ENCODE measurements at places on chromosomes 11 and 22.
A peak's percentile ranks its signal among the peaks of the same experiment; 100 is the strongest.

DNA sequence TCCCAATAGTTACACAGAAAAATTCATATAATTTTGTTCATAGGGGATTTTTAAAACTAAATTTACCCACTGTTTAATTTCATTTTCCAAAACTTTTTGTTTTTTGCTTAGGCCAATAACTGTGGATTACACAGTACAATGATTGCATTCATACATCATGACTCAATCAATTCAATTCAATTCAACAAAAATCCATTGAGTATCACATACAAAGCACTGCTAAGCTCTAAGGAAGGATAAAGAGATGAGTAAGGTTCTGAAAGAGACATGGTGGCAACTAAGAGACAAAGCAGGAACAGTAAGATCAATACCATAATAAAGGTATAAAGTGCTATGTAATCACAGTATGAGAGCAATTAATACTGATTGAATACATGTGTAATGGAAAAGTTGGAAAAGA is 9.4 kb upstream of the LAYN start:
- no peak for DNase-seq

- peak; percentile 70 for DNase-seq
These were observed 19.6 kb downstream of the MACROD1 start for GRCh38 chr11:64146036-64146955.

GRCh38 chr11:109862835-109863234 is 230.4 kb upstream of the ZC3H12C start:
- no peak for DNase-seq

DNA sequence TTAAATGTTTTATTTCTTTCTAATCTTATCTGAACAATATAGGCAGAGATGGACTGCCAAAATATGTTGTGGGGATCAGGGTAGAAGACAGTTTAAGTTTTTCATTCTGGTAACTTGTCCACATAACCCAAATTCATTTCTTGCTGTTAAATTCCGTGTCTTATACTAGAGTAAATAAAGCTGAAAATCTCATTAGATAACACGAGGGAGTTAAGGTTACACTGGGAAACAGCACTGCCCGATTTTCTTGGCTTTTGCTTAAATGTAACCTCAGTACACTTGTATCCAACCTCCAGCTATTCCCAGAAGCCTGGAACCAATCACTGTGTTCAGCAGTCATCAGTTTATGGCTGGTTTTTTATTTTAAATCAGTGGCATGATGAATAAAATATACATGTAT is 48.2 kb downstream of the MICAL3 start:
- DNase-seq, result no peak

DNA sequence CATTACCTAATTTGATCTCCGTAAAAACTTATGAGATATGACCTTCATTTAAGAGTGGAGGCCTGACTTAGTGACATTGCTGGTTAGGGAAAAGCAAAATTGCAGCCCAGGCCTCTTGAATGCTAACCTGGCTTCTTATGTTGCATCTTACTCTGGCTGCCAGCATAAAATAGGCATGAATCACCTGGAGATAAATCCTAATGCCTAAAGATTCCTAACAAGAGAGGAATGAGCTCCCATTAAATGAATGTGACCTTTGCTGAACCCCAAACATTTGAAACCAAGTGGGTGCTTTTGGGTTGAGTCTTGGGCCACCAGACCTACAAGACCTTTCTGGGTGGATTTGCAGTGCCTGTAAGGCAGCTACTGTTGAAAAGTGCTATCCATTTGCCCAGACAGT is 1145.6 kb upstream of the TENM4 start:
- DNase-seq, result no peak

DNA sequence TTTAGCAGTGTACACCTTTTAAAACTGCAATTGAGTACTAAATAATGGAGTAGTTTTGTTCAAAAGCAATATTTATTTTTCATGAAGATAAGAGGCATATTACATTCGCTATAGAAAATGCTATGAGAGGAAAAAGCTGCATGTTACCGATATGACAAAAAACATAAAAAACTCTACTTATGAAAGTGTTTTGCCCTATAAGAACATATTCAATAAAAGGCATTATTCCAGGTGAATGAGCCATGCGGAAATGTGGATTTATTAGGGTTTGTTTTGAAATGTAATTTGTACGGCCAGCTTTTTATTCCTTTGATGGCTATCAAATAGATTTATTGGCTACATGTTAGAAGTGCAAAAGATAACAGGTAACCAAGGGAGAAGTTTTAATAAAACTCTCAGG is 129.3 kb upstream of the DDI1 start:
- DNase-seq, result no peak

GRCh38 chr22:30332994-30333706 is 6.4 kb upstream of the TBC1D10A start:
- DNase-seq, result no peak

- DNase-seq, result no peak
These were observed 67.4 kb downstream of the ENDOD1 start for GRCh38 chr11:95156916-95157541.

DNA sequence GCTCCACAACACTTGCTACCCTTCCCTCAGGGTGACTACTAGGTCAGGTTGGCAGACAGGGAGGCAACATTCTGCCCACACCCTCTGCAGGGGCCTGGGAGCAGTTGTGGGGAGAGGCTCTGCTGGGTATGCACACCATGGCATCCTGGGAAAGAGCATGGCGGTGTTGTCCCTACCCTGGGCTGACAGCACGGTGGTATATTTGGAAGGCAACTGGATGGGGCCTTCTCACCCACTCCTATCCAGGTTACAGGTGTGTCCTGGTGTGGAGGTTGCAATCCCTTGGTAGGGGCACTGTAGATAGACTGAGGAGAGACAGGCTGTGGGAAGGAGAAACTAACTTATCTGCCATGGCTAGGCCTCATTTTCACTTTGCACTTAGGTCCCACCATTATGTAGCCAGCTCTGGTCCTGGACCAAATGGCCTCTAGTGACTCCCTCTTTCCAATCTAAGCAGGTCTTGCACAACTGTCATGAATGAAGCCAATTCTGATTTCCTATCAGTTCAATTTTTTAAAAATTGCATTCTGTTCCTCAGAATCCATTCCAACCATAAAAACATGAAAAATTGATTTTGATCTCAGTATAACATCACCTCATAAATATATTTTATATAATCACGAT is 54.0 kb upstream of the CD44 start:
- no peak for DNase-seq

DNA sequence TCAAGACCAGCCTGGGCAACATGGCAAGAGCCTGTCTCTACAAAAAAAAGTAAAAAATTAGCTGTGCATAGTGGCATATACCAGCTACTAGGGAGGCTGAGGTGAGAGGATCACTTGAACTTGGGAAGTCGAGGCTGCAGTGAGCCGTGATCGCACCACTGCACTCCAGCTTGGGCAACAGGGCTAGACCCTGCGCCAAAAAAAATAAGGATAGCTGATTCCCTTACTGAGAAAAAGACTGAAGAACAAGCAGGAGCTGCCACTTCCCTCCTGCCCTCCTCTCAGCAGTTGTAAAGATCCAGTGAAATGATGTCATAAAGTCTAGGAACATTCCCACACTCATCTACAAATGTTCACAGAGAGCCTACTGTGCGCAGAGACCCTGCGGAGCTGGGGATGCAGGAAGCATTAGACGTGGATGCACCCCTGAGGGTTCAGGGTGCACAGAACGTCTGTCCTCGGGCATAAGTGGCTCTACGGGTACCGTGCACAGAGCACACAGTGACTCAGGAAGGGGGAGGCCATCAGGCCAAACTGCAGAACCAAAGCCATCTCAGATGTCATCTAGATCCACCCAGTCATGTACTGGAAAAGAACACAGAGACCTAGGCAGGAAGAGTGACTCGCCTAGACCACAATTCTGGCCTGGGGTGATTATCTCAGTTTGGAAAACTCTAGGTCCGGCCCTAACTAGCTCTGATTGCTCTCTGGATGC is 11.7 kb downstream of the SEC14L2 start:
- no peak for DNase-seq

- peak; percentile 82 for DNase-seq
These were observed 563 bp downstream of the BID start for GRCh38 chr22:17773606-17774205.

DNA sequence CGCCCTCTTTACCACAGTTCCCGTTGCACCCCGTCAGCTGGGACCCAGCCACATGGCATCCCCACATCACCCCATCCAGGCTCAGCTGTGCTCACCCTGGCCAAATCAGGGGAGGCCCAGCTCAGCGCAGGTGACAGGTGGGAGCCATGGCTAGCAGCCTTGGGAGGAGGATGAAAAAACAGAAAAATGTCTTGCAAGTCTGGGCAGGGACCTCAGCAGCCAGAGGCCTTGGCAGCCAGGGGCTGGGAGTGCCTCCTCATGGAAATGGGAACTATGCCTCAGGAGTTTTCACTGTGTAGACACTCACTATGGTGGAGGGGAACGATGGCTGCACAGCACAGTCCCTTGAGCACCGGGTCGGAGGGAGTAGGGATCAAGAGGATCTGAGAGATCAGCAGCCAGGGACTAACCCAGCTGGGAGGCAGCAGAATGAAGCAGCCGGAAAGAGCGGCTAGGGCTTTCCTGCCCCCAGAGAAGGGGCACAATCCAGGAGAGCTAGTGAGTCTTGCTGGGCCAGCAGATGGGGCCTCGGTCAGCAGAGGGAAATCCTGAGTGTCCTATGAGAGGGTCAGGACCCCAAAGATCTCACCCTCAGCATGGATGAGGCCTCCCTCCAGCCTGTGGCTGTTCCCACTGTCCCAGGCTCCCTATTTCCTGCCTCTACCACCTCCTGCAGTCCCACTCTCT is 6.2 kb upstream of the FTH1 start:
- DNase-seq, result no peak

DNA sequence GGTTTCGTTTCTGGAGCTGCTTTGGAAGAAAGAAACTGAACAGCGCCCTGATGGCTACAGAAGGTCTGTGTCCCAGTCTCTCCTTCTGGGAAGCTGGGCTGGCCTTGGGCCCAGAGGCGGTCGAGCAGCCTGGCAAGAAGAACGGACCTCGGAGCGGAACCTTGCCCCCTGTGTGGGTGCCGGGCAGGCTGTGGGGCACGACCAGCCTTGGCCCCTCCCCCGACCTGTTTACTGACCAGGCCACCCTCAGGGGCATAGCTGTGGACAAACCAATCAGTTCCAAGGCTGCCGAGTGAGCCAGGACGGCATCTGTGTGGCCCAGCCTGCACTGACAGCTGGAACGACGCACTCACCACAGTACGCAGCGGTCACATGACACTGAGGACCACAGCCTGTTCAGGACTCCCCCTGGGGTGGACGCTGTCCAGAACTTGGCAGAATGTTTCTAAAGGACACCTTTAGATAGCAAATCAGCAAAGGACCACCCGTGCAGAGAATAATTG is 7.2 kb downstream of the PIM3 start:
- peak; percentile 13 for DNase-seq

DNA sequence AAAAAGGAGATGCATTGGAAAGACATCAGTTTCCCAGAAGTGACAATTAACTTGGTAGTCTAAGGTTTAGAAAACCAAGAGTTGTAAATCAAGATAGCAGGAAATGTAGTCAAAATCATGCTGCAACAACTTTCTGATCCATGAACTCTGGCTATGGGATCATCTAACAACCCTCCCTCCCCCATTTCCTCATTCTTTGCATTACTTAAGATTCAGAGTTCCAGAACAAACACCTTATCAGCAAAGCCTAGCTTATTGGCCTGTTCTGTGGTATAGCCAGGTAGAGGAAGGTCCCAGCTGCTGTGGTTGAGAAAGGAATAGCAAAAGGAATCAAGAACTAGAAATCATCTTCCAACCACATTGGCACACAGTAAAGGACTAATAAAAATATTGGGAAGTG is 651.1 kb downstream of the METTL15 start:
- DNase-seq, result no peak

GRCh38 chr11:2447253-2447950 is 2.6 kb downstream of the KCNQ1 start:
- DNase-seq, result no peak

- no peak for DNase-seq
These were observed 55.3 kb upstream of the SLC36A4 start for GRCh38 chr11:93253111-93253510.

DNA sequence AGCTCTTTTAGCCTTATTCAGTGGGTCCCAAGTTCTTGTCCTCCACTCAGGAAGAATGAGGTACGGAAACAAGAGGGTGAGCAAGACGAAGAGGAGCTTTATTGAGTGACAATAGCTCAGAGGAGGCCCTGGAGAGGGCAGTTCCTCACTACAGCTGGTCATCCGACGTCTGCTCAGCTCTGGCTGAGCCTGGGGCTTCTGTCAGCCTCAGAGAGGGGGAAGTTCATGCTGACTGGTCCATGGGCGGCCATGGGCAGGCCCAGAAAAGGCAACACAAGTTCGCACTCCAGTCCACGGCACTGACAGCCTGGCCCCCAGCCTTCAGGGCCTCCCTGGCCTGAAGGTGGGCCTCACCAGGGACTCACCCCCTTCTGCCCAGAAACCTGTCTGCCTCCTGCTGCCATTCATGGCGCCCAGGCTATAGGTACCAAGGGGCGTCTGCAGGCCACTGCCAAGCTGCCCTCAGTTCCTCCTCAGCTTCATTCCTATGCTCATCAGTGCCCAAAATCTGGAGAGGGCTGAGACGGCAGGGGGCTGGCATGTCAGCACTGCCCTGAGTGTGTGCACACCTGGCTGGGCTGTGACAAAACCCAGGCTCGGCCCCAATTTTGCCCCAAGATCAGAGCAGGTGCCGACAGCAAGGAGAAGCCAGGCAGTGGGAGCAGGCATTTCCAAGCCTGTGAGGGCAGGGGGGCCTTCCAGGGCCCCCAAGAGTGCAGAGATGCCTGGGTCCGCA is 21.7 kb upstream of the KIAA0930 start:
- no peak for DNase-seq

- DNase-seq, result no peak
These were observed 144.1 kb downstream of the BBOX1 start for GRCh38 chr11:27184458-27185312.

- no peak for DNase-seq
These were observed 31.9 kb upstream of the APOL5 start for GRCh38 chr22:35685731-35686130.

DNA sequence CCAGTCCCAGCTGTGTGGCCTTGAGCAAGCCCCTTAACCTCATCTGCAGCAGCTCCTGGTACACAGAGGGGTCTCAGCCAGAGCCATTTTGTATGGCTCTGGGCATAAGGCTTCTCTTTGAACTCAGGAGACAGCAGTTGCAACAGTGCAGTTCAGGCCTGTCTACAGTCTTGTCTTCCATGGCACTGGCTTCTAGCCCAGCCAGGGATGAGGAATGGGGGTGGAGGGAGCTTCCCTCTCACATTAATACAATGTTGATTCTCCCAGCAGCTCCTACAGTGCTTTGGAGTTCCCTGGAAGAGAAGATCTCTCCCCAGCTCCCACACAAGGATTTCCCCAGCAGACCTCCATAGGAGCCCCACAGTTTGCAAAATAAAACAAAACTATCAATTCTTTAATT is 350.2 kb downstream of the BUD13 start:
- no peak for DNase-seq
